Activated CD8-positive, alpha-beta memory T cell treated with anti-CD3 and anti-CD28 coated beads for 1 hour (primary cell): ENCODE measurements at places on chromosomes 4 and X.

- no peak for DNase-seq
These were observed 38.1 kb upstream of the NYX start for GRCh38 chrX:41409006-41409405.

DNA sequence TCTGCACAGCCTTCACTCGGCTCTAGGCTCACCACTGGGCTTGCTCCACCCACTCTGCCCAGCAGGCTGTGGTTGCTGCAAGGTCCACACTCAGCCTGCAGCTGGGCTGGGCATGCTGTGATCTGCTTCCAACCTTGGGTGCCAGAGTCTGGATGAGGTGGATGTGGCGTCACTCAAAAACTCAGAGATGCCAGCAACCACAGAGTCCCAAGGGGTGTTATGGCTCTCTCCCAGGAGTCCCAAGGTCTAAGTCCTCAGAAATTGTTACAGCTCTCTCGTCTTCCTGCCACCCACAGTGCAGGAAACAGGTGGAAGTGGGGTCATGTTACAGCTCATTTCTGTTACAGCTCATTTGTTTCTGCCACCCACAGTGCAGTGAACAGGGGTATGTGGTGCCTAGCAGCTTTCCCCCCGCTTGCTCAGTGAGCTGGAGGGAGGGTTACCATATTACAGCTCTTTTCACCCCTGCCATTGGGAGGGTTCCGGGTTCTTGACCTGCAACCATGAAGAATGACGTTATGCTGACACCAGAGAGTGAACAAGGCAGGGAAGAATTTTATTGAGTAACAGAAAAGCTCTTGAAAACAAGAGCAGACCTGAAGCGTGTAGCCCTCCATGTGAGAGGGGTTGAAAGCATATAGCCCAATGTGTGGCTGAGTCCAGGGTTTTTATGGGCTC is 893.9 kb downstream of the PCDH7 start:
- DNase-seq = no peak

- DNase-seq = no peak
These were observed 308.5 kb downstream of the CENPC start for GRCh38 chr4:67236788-67237187.

DNA sequence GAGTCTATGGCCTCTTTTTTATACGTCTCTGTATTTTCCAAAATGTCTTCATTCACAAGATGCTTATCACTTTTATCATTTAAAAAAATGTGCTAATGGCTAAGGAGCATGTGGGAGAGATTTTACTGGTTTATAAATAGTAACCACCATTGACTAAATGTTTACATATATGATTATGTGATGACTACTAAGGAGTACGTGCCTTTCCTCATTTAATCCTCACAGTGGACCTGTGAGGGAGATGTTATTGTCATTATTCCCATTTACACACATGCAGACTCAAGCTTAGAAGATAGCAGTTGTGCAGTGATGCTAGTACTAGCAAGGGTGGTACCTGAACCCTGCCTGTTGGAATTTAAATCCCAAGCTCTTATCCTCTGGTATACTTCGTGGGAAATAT is 2.4 kb downstream of the SRD5A3 start:
- DNase-seq = no peak

DNA sequence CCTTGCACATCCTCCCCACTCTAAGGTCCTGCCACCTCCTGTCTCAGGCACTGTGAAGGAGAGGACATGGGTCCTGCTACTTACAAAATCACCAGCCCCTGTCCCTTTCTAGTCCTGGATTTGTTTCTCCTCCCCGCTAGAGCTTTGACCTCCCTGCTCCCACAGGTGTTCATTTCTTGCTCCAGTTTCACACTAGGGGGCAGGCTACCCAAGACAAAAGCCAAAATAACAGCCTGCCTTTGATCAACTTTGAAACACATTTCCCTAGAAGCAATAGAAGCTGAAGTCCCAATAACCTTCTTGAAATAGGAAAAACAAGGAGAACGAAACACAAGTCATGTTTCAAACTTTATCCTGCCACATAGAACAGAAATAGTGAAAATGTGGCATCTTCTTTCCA is 164.4 kb downstream of the QDPR start:
- DNase-seq = no peak

DNA sequence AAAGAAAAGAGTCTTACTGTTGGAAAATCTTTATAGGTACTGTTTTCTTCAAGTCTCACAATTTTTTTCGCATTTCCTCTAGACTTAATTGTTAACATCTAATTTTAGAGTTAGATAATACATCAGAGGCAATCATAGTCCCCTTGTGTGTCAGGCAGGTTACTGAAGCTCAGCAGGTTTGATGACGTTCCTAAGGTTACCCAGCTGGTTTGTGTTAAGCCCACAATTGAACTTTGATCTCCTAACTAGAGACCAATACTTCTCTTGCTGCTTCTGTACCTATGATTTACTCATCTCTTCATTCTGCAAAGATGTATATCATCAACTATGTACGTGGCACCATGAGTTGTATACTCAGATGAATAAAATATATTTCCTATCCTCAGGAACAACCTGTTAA is 131.6 kb upstream of the STIM2 start:
- DNase-seq = no peak

- no peak for DNase-seq
These were observed 275.1 kb downstream of the ADGRA3 start for GRCh38 chr4:22240814-22241213.

DNA sequence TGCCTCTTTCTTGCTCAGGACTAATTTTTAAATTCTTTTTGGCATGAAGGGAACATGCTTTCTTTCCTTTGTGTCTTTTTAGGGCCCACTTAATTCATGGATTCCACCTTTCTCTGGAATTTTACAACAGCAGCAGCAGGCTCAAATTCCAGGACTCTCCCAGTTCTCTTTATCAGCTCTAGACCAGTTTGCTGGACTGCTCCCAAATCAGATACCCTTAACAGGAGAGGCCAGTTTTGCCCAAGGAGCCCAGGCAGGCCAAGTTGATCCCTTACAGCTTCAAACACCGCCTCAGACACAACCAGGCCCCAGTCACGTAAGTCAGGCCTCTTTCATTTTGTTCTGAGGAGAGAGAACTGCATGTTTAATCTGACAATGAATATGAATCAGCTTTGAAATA is 2.3 kb downstream of the ODAM start:
- no peak for DNase-seq

- no peak for DNase-seq
These were observed 88.3 kb upstream of the DDIT4L start for GRCh38 chr4:100278567-100278966.

- no peak for DNase-seq
These were observed 238.1 kb downstream of the INPP4B start for GRCh38 chr4:142607976-142608375.

DNA sequence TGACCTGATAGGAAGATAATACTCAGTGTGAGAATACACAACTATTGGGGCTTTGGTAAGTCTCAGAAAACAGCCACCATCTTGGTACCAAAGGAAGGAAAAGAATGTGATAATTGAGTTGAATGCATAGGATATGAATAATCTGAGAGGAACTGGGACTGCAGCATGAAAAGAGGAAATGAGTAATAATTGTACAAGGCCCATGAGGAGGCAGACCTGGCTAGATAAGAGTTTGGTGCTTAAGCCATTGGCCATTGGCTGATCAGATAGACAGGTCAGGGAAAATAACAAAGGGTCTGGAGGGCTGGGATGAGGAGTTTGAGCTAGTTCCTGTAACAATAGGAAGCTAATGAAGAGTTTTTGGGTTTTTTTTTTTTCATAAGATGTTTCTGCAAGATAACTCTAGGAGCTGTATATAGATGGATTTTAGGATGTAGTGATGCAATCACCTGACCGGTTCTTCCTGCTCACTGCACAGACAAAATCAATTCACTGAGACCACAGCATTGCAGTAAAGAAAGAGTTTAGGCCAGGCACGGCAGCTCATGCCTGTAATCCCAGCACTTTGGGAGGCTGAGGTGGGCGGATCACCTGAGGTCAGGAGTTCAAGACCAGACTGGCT is 5.3 kb upstream of the TRMT2B start:
- no peak for DNase-seq

- DNase-seq = no peak
These were observed 104.1 kb downstream of the RASL11B start for GRCh38 chr4:52966172-52966571.

GRCh38 chr4:94523033-94523580 is 71.4 kb downstream of the PDLIM5 start:
- no peak for DNase-seq

DNA sequence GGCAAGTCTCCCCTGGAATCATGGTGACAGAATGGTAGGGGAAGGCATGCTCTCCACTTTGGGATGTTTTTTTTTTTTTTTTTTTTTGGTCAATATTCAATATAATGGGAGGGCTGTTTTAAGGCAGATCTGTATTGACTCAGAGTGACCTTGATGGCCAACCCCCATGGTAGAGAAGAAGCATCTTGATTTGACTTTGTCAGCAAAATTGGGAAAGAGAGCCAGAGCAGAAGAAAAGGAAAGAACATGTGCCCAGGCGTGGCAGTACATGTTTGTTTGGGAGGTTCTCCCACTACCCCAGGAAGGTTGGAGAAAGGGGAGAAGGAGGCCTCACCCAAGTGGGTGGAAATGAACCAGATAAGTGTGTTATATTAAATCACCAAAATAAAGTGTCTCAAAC is 62.2 kb upstream of the TBC1D9 start:
- DNase-seq = no peak

GRCh38 chr4:6941796-6942195 is 32.2 kb downstream of the TBC1D14 start:
- DNase-seq = no peak

DNA sequence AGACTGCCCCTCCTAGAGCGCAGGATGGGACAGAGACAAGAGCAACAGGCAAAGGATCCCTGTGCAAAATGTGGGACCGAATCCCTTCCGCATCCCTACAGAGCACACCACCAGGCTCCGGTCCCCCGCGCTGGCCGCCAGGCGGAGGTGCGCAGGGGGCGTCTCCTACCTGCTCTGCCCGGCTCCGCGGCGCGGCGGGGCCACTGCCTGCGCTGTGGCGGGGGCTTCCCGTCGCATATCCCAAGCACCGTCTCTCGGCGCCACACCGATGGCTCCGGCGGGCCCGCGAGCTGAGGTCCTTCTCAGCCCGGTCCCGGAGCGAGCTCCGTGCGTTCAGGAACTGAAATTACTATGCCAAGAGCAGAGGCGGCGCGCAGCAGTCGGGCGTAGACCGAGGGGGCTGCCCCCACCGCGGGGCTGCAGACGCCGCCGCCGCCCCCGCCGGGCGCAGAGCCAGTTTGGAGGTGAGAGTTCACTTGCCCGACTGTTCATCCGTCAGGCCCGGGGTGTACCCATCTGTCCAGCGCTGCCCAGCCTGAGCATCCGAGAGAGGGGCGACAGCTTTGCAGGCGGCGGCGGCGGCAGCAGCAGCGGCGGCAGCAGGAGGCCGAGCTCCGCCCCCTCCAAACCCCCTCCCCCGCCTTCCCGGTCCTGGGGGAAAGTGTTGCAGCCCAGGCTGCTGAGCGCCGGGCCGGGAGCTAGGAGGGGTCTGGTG is at the start of gene GPRIN3:
TSS of gene GPRIN3 (minus strand) at position 355 of the 715 bp plus-strand sequence. CDS start 57,690 bp downstream, outside the sequence.
- DNase-seq = no peak

GRCh38 chr4:41380511-41381157 is 123.9 kb downstream of the UCHL1 start:
- no peak for DNase-seq

DNA sequence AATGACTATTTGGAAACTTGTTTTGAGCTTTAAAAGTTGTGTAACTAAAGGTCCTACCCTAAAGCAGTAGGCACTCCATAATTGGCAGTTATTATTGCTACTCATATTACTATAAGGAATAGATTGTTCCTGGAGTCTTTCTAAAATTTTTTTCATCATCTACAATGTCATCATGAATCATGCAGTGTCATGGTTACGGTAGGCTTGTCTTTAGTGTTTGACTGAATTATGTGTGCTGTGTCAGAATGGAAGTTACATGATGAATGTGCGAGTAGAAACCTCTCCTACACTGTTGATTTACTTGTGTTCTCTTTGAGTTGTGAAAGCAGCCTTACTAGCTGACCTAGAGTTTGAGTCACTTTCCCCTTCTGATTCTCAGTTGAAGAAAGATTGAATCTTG is 1099.9 kb downstream of the RAPGEF2 start:
- DNase-seq = no peak

GRCh38 chrX:78375894-78376293 is 48.5 kb upstream of the CYSLTR1 start:
- no peak for DNase-seq

DNA sequence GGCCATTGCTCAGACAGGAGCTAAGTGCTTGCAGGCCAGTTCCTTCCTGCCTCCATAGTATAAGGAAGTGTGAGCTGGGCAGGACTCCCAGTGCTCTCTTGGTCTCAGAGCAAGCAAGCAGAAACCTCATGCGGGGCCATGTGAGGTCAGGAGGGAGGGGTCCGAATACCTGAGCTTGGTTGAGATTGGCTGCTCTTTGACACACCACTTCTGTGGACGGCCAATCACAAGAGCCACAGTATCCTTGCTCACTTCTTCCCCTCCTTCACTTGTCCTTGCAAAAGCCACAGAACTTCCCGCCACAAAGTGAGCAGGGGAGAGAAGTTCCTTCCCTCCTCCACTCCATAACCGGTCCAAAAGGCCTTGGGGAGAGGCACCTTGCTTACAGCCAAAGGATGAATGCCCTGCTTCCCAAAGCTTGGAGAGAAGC is 56.7 kb downstream of the PRPS1 start:
- no peak for DNase-seq

DNA sequence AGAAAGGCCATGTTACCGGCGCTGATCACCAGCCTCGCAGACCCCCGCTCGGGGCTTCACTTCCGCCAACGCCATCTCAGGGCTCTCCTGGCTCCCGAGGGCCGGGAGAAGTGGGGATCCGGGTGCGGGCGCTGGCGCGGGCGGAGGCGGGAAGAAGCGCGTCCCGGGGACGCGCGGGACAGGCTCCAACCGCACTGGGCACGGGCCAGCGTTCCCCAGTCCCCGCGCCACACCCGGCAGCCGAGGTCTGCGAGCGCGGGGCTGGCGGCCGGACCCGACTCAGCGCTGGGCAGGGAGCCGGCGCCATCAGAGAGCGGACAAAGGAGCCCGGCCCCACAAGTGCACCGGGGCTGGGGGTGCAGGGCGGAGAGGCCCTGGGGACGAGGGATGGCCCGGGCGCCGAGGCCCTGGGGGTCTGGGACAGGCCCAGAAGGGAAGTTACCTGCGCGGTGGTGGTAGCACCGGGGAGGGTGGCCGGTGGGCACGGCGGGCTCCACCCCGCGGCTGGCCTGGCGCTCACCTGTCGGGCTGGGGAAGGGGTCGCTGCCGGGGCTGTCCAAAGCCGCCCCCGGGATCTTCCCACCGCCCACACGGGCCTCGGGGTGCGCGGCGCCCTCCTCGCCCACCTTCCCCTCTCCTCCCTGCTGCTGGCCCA is 449 bp downstream of the CTPS2 start:
- no peak for DNase-seq

DNA sequence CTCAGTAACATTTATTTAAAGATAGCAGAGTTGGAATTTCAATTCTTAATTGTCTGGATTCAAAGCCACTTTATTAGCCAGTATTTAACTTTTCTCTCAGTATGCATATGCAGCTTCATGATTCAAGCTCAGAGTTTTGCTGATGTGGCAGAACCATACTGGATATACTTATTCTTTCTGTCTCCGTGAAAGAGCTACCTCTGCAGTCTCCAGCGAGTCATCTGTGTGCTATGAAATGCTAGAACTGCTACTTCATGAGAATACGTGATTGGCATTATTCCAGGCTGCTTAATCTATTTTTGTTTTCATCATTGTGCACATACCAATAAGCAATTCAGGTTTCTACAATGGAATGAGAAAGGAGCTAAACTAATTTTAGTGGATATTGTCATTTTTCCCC is 743.7 kb downstream of the C4orf33 start:
- DNase-seq = no peak
